ENCODE measurements at places on chromosomes 6 and 20.
A peak's percentile ranks its signal among the peaks of the same experiment; 100 is the strongest.

DNA sequence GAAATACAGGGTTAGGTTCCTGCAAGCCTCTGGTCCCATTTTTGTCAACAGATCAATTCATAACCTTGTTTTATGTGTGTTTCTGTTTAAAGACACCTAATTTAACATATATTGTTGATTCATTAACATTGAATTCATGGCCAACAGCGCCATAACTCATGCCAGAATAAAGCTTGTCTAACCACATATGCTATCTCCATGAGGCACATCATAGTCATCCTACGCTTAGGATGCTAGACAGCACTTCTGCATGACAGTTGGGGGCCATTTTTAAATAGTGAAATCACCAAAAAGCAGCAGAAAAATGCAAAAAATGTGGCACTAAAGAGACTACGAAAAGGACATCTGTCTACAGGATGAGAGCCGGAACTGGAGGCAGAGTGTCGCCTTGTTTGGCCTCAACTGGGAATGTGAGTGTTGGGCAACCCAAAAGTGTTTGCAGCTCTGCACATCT is 37.9 kb downstream of the TRAM2 start:
- peak; percentile 54 for DNase-seq

- DNase-seq: peak; percentile 79
These were observed 11.7 kb upstream of the FAM83C start for GRCh38 chr20:35303735-35304491.

- DNase-seq: no peak
These were observed 25.2 kb upstream of the SCML4 start for GRCh38 chr6:107849325-107849724.

DNA sequence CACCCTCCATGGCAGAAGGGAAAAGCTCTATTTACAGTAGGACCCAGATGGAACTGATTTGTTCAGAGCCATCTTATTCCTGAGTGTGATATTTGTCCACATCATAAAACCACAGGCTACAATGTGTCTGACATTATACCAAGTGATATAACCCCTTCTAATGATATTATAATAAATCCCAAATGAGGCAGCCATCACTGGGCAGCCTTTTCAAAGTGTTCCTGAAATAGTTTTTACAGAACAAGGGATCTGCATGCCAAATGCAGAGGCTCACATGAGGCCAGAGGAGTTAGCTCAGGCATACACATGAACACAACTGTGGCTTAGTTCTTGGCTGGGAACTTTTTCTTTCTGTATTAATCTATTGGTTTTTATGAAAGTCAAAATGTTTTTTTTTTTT is 207.7 kb downstream of the MAFB start:
- no peak for DNase-seq

DNA sequence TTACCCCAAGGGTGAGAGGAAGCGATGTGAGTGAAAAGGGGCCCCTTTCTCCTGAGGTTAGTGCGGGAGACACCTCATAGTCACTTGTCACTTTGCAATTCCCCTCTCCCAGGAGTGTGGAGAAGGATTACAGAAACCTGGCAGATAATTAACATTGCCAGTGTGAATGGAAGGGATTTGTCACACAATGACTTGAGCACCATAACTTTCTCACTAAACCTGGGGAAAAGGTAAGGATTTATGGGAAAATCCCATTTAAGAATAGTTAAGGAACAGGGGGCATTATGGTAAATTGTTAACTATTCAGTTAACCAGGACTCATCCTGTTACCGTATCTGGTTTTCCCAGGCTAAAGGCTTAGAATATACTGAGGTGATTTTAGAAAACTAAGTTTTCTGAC is 219.5 kb upstream of the JAG1 start:
- DNase-seq: no peak

- no peak for DNase-seq
These were observed 6.6 kb downstream of the SLC52A3 start for GRCh38 chr20:761418-762381.

GRCh38 chr6:52392944-52393343 is 27.2 kb upstream of the EFHC1 start:
- DNase-seq: no peak

DNA sequence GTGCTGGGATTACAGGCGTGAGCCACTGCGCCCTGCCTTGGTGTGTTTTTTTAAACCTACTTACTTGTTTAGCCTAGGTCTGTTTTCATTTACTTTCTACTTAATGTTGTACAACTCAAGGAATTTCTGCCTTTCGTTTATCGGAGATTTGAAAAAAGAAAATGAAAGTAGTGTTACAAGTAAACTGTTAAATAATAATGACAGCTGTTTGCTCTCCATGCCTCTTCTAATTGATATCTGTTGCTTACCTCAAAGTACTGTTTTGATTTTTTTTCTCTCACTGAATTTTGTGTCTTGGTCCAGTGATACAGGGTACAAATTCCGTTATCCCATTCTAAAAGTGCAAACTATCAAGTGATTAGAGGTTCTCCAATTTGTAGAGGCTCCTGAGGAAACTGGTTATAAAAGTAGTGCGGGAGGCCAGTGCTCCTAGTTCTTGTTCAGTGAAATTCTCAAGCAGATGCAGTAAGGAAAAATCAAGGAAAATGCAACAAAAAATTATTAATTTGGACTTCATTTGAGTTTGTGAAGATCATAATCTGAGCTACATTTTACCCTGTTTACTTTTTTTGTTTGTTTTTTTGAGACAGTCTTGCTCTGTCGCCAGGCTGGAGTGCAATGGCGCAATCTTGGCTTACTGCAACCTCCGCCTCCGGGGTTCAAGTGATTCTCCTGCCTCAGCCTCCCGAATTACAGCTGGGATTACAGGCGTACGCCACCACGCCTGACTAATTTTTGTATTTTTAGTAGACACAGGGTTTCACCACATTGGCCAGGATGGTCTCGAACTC is 2.2 kb downstream of the UBR2 start:
- no peak for DNase-seq
